Stimulated activated CD8-positive, alpha-beta memory T cell treated with anti-CD3 and anti-CD28 coated beads, Interleukin-12 subunit alpha, Interleukin-12 subunit beta, amount 100 ng/mL, for 4 hours (primary cell): ENCODE measurements at places on chromosomes 6 and 20.

DNA sequence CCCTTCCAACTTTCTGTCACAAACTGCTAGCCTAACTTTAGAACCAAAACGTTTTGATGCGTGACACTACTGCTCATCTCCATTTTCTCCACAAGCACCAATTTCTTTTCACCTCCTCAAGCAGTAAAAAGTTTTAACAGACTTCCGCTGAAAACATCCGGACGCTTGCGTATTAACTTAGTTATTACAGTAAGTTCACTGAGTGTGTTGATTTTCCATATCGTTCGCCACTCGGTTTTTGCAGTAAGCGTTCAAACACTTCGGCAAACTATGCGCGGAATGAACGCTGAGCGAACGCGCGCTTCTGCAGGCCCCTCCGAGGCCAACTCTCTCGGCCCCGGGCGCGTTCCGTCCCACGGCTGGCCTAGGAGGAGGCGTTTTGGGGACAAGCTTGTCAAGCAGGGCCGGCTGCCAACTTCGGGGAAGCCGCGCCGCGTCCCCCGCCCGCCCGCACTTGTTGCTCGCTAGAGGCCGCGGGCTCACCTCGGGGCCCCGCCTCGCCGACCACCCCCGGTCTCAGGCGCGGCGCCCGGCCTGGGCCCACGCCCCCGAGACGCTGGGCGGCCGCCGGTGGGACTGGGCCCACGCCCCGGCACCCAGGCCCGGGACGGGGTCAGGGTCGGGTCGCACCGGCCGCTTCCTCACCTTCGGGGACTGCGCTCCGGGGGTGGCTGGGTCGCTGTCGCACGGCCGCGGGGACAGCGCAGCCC, 945 bp downstream of the PHF10 start:
- peak; percentile 59 for DNase-seq

GRCh38 chr6:139983555-139984276, 609.3 kb upstream of the CITED2 start:
- DNase-seq = no peak

- no peak for DNase-seq
Observed at GRCh38 chr6:123168892-123169773, 173.1 kb downstream of the CLVS2 start.

DNA sequence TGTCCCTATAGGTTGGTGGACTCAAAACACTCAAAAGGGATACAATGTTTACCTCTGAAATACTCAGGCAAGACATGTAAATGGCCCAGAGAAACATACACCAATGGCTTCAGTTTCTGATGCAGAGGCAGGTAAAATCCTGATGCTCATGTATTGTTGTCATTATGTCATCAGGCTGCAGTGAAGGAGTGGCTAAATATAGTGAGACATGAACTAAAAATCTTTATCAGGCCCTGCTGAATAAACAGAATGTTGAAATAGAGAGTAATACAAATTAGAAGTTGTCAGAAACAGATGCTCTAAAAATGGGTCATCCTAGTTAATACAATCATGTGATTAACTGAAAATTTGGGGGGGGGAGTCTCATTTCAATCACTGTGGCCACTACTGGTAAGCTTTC, 20.4 kb downstream of the PTPRK start:
- DNase-seq = no peak

DNA sequence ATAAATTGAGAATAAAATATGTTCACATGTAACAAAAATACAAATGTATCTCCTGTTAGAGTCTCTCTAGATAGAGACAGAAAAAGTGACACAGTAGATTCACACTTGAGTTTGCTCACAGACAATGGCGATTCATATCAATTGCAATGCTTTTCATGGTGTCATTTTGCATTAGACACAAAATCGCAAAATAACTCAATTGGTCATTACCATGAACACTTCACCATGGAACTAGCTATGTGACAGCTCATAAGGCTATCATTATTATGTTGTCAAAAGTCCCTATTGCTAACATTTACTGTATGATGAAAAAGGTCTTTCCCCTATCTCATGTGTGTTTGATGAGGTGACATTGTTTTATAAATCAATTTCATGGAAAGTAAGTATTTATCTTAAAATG, 249.5 kb upstream of the AGPAT4 start:
- no peak for DNase-seq

DNA sequence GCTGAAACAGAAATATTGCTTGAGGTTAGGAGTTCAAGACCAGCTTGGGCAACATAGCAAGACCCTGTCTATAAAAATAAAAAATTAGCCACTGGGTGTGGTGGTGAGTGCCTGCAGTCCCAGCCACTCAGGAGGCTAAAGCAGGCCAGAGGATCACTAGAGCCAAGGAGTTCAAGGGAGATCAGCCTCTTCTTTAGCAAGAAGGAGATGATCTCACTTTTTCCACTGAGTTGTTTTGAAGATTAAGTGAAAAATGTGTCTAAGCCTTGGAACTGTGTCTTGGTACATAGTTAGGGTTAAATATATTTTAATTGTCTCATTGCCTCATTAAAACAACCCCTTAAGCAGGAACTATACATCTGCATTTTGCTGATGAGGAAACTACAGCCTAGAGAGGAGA, 279.0 kb upstream of the ZFP64 start:
- no peak for DNase-seq

DNA sequence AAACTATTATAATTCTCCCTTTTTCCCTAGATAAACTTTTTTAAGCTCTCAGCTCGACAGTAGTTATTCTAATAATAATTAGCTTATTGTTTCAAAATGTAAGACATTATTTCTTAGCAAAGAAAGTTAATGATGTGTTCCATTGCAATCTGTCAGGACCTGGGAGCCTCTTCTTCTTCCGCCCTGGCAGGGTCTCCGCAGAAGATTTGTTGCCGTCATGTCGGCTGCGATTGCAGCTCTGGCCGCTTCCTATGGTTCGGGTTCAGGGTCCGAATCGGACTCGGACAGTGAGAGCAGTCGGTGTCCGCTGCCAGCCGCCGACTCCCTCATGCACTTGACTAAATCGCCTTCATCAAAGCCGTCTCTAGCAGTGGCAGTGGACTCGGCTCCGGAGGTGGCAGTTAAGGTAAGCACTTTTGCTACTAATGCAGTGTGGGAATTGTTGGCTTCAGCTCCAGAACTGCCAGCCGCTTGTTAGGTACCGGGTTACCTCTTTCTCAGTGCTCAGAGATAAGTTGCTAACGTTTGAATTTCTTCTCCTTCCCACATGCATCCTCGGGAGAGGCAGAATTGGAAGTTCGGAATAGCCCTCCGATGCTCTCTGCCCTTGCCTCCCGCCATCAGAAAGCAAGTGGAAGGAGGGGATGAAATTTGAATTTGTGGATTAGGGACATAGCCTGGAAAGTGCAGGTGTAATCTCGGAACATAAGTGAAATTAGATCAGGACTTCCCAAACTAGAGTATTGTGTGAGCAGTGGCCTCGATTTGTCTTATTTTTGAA, at the start of gene CDC40:
TSS of gene CDC40 (plus strand) at position 200 of the 781 bp plus-strand sequence. CDS start at position 218, 18 bp downstream.
- DNase-seq = peak; percentile 30

GRCh38 chr20:54292185-54292584, 84.3 kb downstream of the PFDN4 start:
- no peak for DNase-seq

- no peak for DNase-seq
Observed at GRCh38 chr6:133752129-133752528, 136.8 kb upstream of the TCF21 start.

DNA sequence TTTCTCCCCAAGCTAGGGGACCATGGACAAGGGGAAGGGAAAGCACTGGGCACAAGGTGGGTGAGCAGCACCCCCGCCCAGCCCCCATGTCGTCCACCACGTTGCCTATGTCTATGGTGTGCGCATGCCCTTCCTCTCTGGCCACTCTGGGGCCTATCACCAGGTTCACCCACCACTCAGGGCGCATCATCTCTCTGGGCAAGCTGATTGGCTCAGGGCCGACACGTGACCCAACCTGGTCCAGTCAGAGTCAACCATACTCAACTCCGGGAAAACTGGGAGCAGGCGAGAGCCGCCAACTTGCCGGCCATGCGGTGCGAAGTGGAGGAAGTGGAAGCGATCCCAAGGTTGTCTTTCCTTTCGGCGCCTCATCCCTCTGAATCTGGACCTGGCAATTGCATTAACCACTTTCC, 25.9 kb downstream of the ACSS1 start:
- DNase-seq = no peak

DNA sequence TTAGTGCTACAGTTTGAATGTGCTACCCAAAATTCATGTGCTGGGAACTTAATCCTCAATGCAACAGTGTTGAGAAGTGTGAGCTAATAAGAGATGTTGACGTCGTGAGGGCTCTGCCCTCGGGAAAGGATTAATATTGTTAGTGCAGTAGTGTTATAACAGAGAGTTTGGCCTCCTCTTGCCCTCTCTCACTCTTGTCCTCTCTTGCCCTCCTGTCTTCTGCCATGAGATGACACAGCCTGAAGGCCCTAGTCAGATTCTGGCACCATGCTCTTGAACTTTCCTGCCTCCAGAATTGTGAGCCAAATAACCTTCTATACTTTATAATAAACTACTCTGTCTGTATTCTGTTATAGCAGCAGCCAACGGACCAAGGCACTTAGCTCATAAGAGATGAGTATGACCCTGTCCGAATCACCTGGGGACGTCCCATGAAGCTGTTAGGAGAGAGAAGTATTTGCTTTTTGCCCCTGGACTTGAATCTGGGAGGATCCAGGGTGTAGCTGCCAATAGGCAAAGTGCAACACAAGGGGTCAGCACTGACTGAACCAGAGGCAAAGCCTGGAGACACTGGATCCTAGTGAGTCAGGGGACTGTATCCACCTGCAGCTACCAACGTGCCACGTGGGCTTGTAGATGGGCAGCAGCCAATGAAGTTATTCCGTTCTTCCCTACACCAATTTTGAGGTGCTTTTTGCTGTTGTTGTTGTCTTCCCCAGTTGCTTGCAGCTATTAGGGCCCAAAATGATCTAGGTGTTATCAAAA, 233.7 kb downstream of the THBS2 start:
- DNase-seq = no peak

DNA sequence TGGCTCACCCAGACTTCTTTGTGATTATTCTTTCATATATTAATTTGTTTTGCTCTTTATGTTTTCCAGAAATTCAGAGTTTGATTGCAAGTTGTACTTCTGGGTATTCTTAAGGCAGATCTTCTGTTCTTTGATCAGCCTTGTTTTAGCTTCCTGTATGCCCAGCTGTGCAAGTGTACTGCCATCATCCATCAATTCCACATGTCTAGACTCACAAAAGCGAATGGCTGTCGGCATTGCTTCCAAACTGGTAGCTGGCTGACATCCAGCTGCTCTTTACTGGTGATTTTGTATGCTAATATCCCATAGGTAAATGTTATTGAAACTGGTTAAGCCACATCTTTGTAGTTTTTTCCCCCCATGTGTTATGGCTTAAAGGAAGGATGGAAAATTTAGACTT, 1084.8 kb upstream of the CITED2 start:
- DNase-seq = no peak

DNA sequence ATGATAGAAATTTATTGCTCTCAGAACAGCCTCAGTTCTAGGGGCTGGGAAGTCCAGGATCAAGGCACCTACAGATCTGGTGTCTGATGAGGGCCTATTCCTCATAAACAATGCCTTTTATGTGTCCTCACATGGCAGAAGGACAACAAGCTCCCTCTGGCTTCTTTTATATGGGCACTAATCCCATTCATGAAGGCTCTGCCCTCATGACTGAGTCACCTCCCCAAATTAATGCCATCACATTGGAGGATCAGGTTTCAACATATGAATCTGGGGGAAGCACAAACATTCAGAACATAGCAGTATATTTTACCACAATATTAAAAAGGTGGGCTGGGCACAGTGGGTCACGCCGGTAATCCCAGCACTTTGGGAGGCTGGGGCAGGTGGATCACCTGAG, 58.5 kb upstream of the CCN6 start:
- DNase-seq = no peak

DNA sequence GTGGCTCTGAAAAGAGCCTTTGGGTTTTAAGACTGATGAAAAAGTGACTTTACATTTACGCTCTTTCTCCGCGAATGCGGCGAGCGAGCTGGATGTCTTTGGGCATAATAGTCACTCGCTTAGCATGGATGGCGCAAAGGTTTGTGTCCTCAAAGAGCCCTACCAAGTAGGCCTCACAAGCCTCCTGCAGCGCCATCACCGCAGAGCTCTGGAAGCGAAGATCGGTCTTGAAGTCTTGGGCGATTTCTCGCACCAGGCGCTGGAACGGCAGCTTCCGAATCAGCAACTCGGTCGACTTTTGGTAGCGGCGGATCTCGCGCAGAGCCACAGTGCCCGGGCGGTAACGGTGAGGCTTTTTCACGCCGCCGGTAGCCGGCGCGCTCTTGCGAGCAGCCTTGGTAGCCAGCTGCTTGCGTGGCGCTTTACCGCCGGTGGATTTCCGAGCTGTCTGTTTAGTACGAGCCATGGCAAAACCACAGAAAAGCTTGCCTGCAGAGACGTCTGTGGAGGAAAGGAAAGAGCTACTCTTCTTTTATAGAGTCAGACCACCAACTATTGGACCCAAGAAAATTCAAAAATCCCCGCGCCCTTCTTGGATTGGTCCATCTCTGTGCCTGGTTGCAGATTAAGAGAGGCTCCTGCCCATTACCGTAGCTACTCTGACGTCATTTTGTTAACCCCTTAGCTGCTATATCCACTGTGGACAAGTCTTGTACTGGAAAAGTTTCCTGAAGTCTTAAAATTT, 55.5 kb upstream of the HFE start:
- no peak for DNase-seq
